Right hindlimb (tissue), 1 donor: ENCODE measurements at places on chromosomes 3 and 15.

DNA sequence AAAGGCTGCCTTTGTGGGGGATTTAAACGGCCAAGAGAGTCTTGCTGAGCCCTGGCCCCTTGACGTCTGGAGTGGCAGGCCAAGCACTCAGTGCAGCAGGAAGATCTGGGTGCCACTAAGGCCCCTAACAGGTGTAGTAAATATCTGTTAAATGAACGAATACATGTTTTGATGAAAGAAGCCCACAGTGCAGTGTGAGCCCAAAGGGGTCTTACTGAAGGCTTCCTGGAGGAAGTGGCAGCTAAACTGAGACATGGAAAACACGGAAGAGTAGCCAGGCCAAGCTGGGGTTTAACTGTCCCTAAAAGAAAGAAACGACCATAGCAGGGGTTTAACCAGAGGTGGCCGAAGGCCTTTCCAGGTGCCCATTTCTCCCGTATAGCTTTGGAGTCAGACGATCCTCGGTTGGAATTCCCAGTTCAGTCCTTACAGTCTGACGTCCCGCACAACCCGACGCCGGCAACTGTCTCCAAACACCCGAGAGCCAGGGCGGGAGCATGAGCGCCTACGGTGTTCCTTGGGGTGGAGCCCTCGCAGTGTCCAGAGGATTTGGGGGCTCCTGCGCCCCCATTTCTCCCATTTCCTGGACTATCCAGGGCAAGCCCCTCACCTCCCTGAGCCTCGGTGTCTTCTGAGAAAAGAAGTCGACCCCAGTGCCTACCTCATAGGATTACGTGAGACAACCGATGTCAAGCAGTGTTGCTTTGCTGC is 910 bp upstream of the ABHD6 start:
- DNase-seq: no peak

GRCh38 chr3:79040701-79041100 is 727.1 kb downstream of the ROBO1 start:
- DNase-seq: no peak

DNA sequence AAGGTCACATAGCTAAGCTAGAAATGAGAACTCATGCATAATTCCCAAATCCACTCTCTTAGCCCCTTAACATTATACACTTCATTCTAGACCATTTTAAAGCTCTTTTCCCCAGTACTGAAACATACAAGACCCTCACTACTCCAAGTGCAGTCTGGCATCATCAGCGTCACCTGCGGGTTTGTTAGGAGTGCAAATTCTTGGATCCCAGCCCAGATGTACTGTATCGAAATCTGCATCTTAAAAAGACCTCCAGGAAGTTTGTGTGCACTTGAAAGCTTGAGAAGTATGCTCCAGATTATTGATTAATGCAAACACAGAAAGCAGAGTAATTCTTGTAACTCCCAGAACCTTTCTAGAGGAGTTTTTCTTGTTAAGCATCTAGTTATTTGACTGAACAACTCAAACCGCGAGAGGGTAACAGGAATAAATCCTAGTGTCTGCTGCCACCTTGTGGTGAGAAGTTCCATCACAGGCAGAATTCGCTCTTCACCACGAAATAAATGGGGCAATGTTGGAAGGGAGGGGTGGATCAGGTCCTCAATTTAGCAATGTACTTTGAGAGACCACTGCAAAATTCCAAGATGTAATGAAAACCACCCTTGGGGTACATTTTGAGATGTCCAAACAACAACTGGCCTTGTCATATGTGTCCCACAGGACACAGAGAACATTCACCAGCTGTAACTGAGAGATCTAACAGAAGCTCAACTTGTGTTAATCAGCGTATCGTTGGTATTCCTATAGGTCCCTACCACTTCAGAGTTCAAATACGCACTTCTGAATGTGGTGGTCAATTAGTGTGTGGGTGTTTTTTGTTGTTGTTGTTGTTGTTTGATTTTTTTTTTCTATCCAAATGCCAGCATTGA is 583 bp upstream of the C3orf49 start:
- DNase-seq: peak; percentile 58

DNA sequence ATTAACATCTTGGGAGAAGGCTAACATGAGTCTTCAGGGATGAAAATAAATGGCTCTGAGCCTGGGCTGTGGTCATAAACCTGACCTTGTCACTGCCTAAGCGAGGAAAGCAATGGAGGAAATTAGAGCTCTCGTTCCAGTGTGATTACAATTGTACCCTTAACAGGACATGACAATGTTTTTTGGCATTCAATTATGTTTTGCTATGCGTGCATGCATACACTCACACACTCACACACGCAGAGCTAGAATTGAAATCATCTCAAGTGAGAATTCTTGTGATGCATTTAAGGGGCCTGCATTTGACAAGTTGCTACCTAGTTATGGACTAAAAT is 24.1 kb downstream of the ZNF80 start:
- no peak for DNase-seq

DNA sequence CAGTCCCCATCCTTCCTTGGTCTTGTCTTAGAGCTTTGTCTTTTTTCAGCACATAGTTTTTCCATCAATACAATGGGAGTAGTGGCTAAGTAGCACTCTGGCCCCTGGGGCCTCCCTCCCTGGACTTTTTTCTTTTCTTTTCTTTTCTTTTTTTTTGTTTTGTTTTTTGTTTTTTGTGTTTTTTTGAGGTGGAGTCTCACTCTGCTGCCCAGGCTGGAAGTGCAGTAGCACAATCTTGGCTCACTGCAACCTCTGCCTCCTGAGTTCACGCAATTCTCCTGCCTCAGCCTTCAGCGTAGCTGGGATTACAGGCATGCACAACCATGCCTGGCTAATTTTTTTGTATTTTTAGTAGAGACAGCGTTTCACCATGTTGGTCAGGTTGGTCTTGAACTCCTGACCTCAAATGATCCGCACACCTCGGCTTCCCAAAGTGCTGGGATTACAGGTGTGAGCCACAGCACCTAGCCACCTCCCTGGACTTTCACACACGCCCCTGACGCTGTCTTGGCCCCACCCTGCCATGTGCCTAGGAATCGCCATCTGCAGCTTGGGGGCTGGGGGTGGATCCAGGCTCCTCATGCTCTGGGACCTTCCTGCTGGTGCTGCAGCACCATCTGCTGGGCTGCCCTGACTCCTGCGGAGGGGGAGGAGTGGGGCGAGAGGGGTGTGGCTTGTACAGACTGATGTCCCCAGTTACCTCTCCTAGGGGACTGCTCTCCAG is 2.8 kb downstream of the C15orf39 start:
- DNase-seq: peak; percentile 94

- DNase-seq: no peak
These were observed 70.9 kb downstream of the GMPS start for GRCh38 chr3:155941354-155941753.

DNA sequence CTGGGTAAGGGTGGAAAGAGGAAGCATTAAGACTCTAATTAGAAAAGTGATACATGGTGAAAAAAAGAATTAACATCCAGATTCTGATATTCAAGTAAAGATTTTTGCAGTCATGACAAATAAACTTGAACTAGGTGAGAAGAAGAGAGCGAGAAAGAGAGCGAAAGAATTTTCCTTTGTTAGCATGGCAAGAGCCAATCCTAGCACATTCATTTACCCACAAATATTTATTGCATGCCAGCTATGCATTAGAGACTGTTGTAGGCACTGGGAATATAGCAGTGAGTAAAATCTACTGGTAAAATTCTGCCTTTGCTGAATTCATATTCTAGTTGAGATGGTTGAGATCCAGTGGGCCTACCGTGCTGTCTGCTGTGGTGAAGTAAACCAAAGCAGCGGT is 177.9 kb upstream of the DPH6 start:
- DNase-seq: no peak

GRCh38 chr15:77036537-77037387 is 34.1 kb downstream of the TSPAN3 start:
- DNase-seq: peak; percentile 45
